Nucleus accumbens (tissue), 56 donors: ENCODE measurements at places on chromosomes 11 and 22.

DNA sequence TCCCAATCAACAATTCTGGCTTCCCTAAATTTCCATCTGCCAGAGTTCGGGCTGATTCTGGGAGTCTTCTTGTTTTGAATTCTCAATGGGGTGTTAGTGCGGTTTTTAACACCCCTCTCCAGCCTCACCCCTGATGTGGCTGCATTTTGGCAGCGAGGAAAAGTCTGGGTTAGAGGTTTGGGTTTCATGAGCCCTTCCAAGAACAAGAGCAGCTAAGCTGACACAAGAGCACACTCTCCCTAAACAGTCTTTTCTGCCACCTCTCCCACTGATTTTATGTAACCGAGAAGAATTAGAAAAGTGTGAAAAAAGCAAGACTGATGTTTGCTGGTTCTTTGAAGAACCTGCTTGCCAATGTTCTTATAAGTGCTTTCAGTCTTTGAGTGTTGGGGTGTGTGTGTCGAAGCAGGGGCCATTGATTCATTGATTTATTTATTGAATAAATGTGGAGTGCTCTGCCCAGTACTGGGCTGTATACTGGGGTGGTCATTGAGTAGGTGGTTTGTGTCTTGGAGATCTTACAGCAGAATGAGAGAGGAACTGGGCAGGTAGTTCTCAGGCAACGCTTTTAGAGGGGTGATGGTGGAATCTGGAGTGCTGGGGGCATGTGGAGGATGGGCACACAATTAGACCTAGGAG, 101.5 kb downstream of the TRAF6 start:
- no peak for DNase-seq

DNA sequence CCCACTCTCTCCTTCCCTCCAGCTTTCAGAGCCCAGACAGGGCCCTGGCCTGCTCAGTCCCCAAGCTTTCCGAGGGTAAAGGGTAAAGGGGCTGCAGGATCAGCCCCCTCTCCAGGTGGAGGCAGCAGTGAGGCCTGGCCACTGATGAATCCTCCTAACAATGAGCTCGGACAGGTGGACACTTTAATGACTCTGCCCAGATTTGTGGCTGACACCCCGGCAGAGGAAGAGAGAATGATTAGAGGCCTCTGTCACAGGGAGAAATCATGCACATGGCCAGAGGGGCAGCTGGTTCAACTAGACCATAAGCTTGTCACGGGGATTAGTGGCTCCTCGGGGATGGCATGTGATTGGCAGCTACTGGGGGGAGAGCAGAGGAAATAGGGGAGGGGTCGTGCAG, 587.5 kb upstream of the B3GAT1 start:
- no peak for DNase-seq

DNA sequence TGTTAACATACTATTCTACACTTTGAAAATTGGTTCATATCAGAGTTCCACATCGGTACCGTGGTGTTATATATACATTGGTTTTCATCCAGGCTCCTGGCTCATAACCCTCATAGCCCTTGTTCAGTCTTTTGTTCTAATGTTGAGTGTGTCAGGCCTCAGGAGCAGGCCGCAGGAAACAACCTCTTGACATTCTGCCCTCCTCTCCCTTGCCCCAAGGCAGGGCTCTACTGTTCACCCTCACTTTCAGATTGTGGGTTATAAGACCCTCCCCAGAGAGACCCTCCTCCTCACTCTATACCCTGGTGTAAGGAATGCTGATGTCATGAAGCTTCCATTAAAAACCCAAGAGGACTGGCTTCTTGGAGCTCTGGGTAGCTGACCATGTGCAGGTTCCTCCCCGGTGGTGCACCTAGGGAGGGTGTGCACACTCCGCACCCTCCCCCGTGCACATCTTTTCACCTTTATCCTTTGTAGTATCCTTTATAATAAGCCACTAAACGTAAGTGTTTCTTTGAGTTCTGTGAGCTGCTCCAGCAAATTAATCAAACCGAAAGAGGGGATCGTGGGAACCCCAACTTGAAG, 12.1 kb downstream of the SSH3 start:
- no peak for DNase-seq

GRCh38 chr22:24175160-24175808, 6.0 kb upstream of the SUSD2 start:
- peak; percentile 7 for DNase-seq

- DNase-seq: no peak
Observed at GRCh38 chr22:49099496-49100124, 728.1 kb downstream of the BRD1 start.

DNA sequence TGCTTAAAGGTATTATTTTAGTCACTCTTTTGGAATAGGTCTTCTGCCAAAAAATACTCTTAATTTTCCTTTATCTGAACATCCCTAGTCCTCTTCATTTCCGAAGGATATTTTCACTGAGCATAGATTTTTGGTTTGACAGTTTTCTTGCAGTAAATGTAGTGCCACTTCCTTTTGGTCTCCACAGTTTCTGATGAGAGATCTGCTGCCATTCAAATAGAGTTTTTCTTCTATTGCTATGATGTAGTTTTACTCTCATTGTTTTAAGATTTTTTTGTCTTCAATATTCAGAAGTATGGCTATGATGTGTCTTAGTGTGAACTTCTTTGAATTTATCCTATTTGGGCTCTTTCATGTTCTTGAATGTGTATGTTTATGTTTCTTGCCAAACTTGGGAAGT, 281.1 kb upstream of the SORL1-AS1 start:
- DNase-seq: no peak

DNA sequence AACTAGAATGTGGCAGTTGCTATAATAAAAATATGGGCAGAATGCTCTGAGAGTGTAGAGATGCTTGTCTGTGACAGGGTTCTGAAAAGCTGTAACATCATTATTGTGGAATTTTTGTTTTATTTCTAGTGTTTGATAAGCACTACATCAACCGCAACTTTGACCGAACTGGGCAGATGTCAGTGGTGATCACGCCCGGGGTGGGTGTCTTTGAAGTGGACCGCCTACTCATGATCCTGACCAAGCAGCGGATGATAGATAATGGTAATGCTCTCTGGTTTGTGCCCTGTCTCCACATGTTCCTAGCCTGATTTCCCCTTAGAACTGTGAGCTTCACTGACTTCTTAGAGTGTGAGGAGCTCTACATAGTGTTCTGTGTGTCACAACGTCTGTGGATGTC, 48.8 kb downstream of the DEPDC5 start:
- no peak for DNase-seq

GRCh38 chr11:18775492-18776292, 15.9 kb downstream of the PTPN5 start:
- no peak for DNase-seq
